ENCODE measurements at places on chromosomes 4 and X. TPM values are rescaled to one million over a fixed set of nuclear protein-coding genes. Genes with fewer than 3 reads are reported as not detected.

DNA sequence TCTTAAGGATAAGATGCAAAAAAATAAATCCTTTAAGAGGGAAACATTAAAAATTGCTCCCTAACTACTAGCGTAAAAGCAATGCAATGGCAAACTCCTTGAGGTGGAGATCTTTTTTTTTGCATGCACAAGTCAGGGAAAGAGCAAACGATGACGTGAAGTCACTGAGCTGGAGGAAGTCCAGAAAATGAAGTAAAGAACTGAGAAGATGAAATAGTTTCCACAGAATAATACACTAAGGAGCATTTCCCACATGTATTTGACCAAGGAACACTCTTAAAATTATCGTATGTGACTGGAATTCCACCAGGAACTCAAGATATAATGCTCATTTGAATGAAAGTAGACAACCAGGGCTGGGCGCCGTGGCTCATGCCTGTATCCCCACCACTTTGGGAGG lies 21.0 kb upstream of the DOCK11 start:
- H3K27me3 ChIP-seq = no peaks in the 10 kb centered on the region
- no peaks in the 10 kb centered on the region for H3K36me3 ChIP-seq
- no peak overlapping the region for H3K4me3 ChIP-seq
- no peaks in the 10 kb centered on the region for H3K4me1 ChIP-seq

DNA sequence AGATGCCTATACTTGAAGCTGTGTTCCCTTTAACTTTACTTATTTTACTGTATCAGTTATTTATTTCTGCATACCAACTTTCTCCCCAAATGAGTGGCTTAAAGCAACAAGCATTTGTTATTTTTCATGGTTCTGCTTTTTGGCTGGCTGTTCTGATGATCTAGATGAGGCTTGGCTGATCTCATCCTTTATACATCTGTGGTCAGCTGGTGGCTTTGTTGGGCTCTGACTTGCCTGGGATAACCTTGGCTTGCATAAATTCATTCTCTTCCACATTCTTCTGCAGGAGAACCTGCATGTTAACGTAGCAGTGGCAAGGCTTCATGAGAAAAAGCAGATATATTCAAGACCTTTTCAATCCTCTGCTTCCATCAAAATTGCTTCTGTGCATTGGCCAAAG lies 1317.6 kb downstream of the ADGRL3 start:
- no peaks in the 10 kb centered on the region for H3K27me3 ChIP-seq
- no peak overlapping the region for H3K4me3 ChIP-seq
- H3K27ac ChIP-seq = no peak overlapping the region
- DNase-seq = no peak
- H3K4me1 ChIP-seq = peaks cover 6% of the 10 kb centered on the region

- no peak for DNase-seq
- no peaks in the 10 kb centered on the region for H3K4me1 ChIP-seq
- H3K27me3 ChIP-seq = peaks cover 38% of the 10 kb centered on the region
- no peak overlapping the region for H3K4me3 ChIP-seq
- peaks cover 6% of the 10 kb centered on the region for H3K36me3 ChIP-seq
- H3K27ac ChIP-seq = no peak overlapping the region
Observed at GRCh38 chrX:45571453-45571852, 370.8 kb upstream of the DIPK2B start.

DNA sequence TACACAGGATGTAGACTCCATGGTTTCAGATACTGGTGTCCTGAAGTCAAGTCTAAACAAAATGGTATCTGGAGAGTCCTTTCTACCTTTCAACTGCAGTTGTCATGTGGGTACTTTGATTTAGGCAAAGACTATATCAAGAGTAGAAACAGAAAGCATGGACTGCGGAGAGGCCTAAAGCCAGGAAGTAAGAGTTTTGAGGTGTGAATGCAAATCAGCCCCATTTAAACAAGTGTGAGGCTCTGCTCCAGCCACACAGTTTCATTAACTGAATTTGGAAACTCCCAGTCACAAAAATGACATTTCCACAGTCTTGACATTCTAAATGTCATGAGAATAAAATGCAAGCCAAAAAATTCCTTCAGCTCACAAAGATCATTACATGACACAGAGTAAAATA lies 87.2 kb upstream of the MCF2 start:
- no peaks in the 10 kb centered on the region for H3K27me3 ChIP-seq
- no peak overlapping the region for H3K27ac ChIP-seq
- no peak for DNase-seq
- no peaks in the 10 kb centered on the region for H3K4me1 ChIP-seq
- no peak overlapping the region for H3K4me3 ChIP-seq

GRCh38 chr4:148254621-148255343 lies 187.4 kb downstream of the NR3C2 start:
- no peak for DNase-seq
- H3K27ac ChIP-seq = no peak overlapping the region
- no peaks in the 10 kb centered on the region for H3K36me3 ChIP-seq
- no peak overlapping the region for H3K4me3 ChIP-seq
- H3K4me1 ChIP-seq = no peaks in the 10 kb centered on the region

Gene UCP1
- total RNA-seq = not detected

Gene VEGFC
- total RNA-seq = 11.1 TPM

All from MCF 10A (cell line).